ENCODE measurements at places on chromosomes 16 and 17.

- no peak for DNase-seq
Observed at GRCh38 chr17:82880620-82881323, 41.0 kb upstream of the ZNF750 start.

- DNase-seq, result no peak
Observed at GRCh38 chr17:74386386-74386785, 19.1 kb downstream of the GPR142 start.

- no peak for DNase-seq
Observed at GRCh38 chr16:51181503-51181811, 30.4 kb upstream of the SALL1 start.

DNA sequence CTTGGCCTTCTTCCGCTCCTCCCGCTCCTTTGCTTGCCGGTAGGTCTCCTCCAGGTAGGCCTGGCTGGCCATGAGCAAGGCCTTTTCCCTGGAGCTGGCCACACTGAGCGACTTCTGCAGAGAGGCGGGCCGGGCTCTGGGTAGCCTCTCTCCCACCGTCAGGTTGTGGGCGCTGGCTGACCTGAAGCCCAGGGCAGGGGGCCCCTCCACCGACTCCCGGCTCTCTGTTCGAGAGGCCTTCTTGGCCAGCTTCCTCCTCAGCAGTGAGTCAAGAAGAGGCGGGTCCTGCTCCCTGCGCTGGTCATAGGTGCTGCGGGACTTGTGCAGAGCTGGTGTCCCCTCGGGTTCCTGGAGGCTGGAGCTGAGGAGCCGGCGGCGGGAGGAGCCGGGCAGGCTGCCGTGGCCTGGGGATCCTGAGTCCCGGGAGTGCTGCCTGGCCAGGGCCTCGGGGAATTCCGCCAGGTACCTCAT, 12.8 kb downstream of the GPR179 start:
- no peak for DNase-seq

DNA sequence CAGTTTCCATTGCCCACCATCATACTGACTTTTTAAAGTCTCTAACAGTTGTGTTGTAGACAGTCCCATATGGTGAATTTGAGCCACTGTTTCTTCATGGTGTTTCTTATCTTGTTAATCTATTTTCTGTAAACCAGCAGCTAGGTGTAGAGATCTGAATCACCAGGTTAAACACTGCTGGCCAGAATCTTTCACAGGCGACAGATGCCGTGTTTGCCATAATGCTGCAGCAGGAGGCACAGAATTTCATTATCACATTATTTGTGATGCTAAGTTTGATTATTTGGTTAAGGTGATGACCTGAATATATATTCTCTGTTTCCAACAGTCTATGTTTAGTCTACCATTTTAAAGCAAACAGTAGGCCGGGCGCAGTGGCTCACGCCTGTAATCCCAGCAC, 11.5 kb upstream of the CNGB1 start:
- no peak for DNase-seq

DNA sequence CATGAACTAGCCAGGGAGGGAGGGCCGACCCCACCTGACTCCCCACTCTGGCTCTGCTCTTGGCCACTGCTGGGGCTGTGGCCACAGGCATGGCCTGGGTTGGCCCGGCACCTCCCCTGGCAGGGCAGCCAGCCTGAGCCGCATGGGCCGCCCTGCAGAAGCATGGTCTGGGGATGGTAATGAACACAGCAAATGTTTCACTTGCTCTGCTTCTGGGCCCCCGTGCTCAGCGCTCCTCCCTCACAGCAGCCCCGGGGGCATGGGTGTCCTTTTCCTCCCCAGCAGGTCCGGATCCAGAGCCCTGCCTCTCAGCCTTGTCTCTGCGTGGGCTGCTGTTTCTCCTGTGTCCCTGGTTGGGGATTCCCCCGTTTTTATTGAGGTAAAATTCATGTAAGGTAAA, 30.9 kb upstream of the KCNJ12 start:
- DNase-seq, result no peak

GRCh38 chr17:42053731-42054500, 3.5 kb upstream of the C17orf113 start:
- DNase-seq, result no peak

DNA sequence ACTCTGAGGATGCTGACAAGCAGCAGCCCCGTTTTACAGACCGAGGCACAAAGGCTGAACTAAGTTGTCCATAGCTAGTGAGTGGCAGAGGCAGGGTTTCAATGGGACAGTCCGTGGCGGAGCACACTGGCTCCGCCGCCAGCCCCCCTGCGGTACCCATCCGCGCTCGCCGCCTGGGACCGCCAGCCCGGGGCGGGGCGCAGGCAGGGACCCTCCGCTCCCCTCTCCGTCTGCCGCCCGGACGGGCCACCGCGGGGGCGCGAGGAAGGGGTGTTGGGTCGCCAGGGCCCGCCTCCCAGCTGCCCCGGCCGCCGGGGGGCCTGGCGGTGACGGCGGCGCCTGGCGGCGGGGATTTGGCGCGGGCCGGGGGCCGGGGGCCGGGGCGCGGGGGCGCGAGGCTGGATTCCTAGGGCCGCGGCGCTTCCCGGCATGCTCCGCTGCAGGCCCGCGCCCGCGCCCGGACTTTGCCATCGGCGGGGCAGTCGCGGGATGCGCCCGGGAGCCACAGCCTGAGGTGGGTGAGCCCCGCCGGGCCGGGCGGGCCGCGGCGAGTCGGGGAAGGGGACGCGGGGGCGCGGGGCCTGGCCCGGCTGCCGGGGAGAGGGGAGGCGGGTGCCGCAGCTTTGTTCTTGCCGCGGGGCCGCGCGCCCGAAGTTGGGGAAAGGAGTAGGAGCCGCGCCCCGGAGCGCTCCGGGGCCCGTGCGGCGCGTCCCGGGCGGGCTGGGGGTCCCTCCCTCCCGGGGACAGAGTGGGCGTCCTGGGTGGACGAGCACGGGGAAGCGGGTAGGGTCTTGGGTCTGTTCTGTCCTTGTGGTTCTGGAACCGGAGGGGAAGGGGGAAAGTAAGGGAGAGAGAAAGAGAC, at the start of gene TMEM98:
TSS of gene TMEM98 (plus strand) at position 430 of the 862 bp plus-strand sequence. CDS start 3,376 bp downstream, outside the sequence.
- DNase-seq, result no peak

DNA sequence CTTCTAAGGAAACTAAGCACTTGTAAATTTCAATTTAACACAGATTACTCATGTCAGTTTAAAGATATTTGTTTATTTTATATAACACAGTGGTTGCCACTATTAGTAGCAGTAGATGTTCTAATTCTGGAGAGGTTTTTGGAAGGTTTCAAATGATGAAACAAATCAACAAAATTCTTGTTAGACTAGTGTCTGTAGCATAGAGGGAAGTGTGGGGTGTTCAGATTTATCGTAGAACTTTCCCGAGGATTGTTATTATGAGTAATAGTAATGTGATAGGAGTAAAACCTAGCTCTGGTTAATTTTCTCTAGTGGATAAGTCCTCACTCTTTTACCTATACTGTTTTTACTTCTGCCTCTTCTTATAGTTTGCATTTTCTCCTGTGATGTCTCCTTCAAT, 6.3 kb downstream of the GAN start:
- no peak for DNase-seq

DNA sequence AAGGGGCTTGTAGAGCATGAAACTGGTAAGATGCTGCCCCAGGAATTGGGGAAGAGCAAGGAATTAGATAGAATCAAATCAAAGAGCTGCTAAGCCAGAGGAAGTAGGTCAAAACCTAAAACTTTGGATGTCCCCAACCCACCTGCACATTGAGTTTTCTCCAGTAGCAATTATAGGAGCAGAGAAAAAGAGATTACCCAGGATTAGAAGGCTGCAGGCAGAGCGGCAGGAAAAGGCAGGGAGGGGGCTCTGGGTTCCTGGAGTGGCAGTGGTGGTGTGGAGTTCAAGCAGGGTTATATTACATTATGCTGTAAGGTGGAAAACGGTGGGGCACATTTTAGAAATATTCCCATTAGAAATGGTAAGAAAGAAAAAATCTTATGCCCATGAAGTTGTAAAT, 68.3 kb downstream of the KSR1 start:
- DNase-seq, result no peak

DNA sequence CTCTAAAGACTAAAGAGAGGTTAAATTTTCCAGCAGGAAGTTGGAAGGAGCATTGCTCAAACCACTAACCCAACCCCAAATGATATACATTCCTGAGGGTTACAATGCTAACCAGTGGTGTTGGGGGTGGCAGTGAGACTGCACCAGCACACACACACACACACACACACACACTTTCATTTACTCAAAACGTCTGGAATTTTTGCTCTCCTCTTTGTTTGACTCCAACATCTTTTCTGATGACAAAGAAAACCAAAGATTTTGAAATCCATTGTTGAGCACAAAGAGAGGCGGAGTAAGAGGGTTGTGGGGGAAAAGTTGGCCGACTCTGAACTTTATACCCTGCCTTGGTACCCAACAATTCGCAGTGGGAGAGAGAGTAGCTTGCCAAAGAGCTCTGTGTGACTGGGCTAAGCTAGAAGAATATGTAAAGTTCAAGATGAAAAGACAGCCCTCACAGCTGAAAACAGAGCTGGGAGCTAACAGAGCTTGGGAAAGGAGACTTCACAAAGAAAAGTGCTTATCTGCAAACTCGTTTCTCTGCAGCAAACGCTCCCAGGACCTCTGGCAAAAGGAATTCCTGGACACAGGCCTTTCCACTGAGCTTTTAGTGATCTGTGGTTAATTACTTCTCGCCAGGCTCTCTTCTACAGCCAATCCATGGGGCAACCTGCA, 426.0 kb upstream of the CDH11 start:
- DNase-seq, result no peak

DNA sequence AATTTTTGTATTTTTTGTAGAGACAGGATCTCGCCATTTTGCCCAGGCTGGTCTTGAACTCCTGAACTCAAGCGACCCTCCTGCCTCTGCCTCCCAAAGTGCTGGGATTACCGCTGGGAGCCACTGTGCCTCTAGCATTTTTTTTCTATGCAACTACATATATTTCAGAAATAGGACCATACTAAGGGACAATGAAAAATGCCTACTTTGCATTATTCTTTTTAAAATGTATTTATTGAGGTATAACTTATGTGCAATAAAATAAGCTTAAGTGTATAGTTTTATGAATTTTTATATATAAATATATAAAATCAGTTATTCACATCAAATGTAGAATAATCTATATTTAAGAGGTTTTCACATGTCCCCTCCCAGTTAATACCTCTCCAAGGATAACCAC, 38.1 kb downstream of the KATNIP start:
- no peak for DNase-seq

DNA sequence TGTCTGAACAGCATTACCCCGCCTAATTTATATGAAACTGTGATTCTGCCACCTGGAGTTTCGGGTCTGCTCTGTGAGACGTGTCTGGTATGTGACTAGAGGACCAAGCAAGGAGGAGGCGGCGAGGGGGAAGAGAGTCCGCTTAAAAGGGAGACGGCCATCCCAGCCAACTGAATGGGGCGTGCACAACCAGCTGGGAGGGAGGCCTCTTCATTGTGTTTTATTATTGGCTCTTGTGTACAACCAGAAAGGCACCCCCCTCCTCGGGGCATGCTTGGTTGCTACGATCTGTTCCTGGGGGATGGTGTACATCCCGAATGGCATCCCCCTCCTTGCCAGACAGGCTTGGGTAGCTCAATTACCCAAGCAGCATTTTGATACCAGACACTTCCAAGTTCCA, 384.5 kb upstream of the SALL1 start:
- DNase-seq, result no peak

GRCh38 chr17:45129426-45129939, 2.8 kb downstream of the PLCD3 start:
- no peak for DNase-seq

GRCh38 chr16:4316864-4317531, 1.1 kb downstream of the GLIS2 start:
- no peak for DNase-seq

- no peak for DNase-seq
Observed at GRCh38 chr17:78915872-78916632, 9.1 kb downstream of the TIMP2 start.

DNA sequence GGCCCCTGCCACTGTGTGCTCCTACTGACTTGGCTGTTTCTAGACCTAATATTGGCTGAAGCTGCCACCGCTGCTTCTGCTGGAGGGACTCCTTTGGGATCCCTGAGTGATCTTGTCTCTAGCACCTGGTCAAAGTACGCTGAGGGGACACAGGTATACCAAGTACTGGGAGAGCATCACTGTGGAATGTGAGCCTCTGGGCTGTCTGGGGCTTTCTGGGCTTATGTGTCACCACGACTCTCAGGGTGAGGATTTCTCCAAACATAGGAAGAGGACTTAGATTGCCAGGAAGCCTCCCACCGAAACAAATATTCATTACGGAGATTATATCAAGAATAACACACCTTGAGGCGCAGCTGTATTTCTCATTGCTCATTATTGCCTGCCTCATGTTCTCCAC, 435.8 kb downstream of the HS3ST3B1 start:
- no peak for DNase-seq

GRCh38 chr17:49588726-49589576, 13.3 kb downstream of the NXPH3 start:
- no peak for DNase-seq

GRCh38 chr17:79801156-79802038, 4.5 kb upstream of the CBX8 start:
- no peak for DNase-seq

DNA sequence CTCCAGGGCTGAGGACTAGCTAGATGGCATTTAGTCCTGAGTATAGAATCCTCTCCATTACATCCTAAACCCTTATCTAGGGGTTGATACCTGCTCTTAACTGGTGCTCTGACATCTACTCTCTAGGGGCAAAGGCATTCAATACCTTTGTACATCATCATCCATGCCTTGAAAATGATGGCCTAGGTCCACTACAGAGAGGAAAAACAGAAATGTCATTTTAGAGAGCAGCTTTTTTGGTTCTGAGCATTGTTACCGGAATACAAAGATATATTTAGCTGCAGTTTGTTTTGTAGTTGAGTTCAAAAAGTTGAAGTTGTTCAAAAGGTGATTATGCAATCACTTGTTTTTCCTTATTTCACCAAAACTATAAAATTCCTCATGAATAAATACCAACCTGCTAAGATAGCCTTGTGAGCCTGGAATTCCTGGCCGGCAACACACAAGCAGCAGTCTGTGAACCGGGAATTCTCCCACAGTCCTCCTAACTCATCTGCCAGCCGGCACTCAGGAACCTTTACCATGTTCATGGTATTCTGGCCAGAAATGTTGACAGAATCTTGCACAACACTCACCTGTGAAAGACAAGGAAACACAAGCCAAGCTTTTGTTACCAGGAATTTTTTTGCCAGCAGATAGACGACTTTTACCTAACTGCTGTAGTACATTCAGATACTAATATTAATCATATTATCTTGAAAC, 35.4 kb downstream of the NXPH3 start:
- DNase-seq, result no peak

DNA sequence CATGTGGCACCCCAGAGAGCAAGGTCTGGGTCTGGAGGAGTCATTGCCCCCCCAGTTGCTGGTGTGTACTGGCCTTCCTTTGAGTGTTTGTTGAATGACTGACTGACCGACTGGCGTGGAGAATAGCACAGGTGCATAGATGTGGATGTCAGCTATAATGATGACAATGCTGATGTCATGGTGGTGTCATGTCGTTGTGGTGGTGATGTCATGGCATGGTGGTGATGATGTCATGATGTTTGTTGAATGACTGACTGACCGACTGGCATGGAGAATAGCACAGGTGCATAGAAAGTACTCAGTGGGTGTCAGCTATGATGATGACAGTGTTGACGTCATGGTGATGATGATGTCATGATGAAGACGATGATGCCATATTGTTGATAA, 22.1 kb downstream of the TMEM114 start:
- DNase-seq, result no peak

Data from activated T-cell treated with anti-CD3 and anti-CD28 coated beads for 48 hours (primary cell).